ENCODE measurements at places on chromosomes 6 and 20.
A peak's percentile ranks its signal among the peaks of the same experiment; 100 is the strongest.

DNA sequence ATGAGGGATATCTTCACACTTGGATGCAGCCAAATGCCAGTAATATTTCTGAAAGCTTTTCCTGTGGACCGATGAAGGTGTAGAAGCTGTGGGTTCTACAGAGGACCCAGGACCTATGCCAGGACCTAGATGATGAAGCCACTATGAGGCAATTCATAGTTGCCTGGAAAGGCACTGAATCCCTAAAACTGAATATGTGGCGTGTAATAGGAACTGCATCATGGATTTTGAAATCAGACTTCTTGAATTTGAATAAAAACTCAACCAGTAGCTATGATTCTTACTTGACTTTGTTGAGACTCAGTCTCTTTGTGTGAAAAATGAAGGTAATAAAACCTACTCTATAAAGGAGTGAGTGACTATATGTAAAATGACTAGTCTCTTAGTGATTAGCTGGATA, 89.9 kb upstream of the SGK1 start:
- no peak for DNase-seq

DNA sequence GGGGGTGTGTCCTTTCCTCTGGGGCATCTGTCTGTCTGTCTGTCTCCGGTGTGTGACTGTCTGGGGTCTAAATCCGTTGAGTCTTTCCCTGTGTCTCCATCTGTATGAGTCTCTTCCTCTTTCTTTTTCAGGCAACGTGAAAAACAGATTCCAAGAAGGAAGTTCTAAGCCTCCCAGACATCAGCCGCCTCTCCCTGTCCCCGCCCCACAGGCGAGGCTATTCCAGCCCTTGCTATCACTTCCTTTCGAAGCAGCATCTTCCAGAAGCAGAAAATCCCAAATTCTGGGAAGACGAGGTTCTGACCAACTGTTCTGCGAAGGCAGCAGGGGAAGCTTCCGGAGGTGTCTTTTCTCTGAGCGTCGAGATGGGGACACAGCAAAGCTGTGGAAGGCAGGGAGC, 34.0 kb downstream of the PMEPA1 start:
- no peak for DNase-seq

- no peak for DNase-seq
These were observed 98.5 kb downstream of the F13A1 start for GRCh38 chr6:6221787-6222535.

- DNase-seq, result no peak
These were observed 167.9 kb upstream of the SYNCRIP start for GRCh38 chr6:85810558-85810957.

DNA sequence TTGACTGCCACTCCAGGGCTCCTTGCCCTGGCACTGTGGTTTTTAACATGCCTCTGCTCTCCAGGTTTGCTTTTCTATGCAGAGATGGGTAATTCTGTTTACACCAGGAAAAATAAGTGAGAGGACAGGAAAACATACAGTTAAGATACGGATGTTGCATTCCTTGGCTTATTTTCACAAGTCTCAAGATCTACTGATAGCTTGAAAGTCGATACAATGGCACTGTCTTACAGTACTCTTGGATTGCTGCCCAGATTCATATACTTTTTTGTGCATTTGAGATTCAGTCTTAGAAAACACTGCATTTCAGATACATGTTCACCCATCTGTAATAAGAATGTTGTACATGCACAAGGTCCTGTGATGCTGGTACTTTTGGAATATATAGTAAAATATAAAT, 159.6 kb upstream of the FLRT3 start:
- DNase-seq, result no peak

DNA sequence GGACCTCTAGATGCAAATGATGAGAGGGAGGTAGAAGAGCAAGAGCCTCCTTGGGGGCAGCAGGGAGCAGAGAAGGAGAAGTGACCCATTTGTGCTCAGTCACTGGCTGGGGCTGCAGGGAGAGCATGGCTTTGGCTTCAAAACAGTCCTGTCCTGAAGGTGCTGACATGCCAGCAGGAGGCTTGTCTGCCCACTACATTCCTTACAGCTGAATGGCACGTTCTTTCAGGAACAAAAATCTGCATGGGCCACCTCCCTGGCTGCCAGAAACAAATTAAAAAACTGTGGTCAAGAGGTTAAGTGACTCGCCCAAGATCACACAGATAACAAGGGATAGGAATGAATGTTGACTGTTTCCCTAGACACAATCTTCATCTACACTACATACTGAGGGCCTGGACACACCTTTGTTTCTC, 188.8 kb downstream of the HIVEP2 start:
- DNase-seq, result no peak

GRCh38 chr6:13831615-13832014, 17.3 kb upstream of the MCUR1 start:
- DNase-seq, result no peak

DNA sequence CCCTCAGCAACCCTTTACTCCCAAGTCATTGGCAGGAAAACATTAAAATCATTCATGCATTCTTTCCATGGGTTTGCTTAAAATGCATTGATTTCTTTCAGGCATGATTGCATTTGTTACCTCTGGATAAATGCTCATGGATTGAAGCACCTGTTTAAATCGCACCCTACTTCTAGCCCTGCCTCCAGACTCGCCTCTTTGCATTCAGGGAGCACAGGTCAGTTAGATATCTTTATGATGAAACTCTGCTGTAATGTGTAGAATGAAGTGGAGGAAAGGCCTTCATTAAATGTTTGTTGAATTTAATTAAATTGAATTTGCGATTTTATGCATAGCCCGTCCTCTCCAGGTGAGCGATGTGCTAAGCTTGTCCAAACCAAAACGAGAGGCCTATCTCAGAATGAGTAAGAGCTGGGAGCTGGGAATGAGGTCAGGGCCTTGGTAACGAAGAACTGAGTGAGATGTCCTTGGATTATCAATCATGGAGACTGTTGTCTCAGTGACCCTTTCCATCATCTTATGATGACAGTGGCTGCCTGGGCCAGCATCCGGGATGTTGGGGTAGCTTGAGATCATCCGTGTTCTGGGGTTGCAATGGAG, 210.1 kb downstream of the SYNDIG1 start:
- no peak for DNase-seq

DNA sequence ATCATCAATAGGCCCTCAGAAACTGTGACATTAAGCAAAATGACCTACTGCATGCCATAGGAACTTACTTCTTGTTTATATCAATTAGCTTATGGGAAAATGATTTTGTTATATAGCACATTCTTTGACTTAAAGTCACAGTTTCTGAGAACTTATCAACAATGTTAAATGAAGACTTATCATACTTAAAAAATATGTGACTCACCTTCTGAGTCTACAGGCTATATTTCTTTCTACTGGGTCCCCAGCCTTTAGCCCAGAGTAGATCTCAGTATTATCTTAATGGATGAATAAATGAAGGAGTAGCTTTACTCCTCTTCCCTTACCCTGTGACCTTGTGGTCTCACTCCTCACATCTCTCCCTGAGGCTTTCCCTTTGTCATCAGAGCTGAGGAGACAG, 180.2 kb downstream of the MAFB start:
- DNase-seq, result no peak

DNA sequence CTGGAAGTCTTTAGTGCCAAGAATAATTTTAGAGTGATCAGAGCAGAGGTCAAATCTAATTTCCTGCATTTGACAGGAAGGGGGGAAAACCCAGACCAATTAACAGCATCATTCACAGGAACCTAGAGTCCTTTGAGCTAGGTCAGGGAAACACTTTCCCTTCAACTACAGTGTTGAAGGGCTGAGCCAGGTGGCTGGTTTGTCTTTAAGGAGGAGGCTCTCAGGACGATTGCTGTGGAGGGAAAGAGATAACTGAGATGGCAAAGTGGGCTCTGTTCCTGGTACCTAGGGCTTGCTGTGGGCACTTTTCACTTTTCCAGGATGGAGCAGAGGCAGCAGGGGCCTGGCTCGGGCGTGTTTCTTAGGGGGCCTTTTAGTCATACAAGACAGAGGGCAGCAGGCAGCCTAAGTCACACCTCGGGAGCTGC, 111.9 kb downstream of the SCML4 start:
- no peak for DNase-seq

- DNase-seq, result no peak
These were observed 65.9 kb downstream of the TPD52L1 start for GRCh38 chr6:125219361-125219895.

GRCh38 chr20:39880890-39881289, 808.1 kb downstream of the MAFB start:
- DNase-seq, result no peak

- DNase-seq, result no peak
These were observed 4.9 kb upstream of the PTGIS start for GRCh38 chr20:49572857-49573256.

DNA sequence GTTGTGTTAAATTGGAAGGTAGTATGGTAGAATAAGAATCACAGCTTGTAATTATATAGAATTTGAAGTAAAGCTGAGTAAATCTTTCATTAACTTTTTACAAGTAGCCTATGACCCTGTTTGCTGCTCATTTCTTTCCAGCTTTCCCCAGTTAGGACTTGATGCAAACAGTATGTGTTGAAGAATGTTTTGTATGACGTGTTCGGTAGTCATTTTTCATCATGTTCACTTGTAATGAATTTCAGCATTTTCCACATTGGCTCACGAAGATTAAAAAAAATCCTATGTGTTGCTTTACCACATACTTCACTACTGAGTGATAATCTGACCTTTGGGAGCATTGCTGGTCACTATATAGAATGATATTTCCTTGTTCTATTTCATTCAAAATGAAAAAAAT, 162.4 kb downstream of the CDKAL1 start:
- no peak for DNase-seq

DNA sequence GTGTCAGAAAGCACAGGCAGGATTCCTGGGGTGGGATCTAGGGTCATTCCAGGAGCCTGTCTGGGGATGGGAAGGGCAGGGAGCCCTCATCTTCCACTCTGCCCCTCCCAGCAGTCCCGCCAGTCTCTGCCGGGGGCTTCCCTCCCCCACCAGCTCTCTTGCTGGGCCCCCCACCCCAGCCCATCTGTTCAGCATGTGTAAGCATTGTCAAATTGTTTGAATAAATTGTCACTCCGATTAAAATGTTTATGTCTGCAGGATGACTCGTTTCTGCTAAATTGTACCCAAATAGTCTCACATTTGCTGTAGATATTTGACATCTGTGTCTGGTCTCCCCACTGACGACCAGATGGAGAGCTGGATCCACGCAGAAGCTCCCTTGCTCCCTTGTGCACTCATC, 257.6 kb downstream of the ANKRD60 start:
- DNase-seq, result no peak

DNA sequence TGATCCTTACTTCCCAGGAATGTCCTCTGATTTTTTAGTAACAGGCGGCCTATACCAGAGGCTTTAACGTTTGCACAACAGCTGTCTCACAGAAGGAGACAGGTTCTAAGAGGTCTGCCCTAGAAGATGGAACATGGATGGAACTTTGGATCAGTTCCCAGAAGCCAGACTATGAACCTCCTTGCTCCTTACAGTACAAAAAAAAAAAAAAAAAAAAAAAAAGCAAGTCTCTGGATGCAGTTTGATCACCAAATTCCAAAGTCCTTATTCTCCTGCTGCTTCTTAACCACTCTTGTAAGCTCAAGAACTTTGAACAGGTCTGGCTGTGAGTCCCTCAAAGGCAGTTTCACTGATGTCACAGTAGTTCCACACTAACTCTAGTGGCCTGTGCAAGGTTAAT, 2.0 kb upstream of the TRMT11 start:
- DNase-seq, result no peak

GRCh38 chr20:17576215-17576614, 6.3 kb downstream of the DSTN start:
- no peak for DNase-seq

GRCh38 chr20:20938599-20938998, 167.6 kb downstream of the LINC00237 start:
- no peak for DNase-seq

- no peak for DNase-seq
These were observed 158.6 kb downstream of the TSHZ2 start for GRCh38 chr20:53130795-53131194.

DNA sequence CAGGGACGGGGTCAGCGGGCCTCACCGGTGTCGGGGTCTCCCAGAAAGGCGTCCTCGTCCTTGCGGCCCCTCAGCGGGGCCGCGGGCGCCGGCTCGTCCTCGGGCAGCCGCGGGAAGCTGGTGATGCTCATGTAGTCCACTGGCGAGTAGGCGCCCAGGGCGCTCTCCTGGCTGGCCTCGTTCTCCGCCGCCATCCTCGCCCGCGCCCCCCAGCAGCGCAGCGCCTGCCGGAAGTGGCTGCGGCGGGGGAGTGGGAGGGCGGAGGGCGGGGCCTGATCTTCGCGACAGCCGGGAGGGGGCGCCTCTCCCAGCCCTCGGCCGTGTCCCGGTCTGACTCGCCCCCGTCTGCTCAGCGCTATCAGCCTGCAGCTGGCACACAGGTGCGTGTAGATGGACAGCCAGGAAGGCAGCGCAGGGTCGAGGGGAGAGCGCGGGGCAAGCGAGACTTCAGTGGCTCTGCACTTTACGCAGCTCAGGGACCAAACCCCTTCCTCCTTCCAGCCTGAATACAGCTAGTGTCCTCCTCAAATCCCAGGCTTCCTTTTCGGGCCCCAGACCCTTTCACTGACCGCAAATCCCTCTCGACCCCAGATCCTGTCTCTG, at the start of gene GGT7:
Gene GGT7 (minus strand): TSS at position 235 of the 603 bp plus-strand sequence. CDS start 41 bp downstream, at position 194.
- DNase-seq, result peak; percentile 78

- no peak for DNase-seq
These were observed 21.3 kb upstream of the CEP43 start for GRCh38 chr6:166977621-166978525.

- no peak for DNase-seq
These were observed 169.7 kb upstream of the GGTLC1 start for GRCh38 chr20:24158281-24158680.

GRCh38 chr6:37699138-37699766, 1.6 kb upstream of the MDGA1 start:
- no peak for DNase-seq

DNA sequence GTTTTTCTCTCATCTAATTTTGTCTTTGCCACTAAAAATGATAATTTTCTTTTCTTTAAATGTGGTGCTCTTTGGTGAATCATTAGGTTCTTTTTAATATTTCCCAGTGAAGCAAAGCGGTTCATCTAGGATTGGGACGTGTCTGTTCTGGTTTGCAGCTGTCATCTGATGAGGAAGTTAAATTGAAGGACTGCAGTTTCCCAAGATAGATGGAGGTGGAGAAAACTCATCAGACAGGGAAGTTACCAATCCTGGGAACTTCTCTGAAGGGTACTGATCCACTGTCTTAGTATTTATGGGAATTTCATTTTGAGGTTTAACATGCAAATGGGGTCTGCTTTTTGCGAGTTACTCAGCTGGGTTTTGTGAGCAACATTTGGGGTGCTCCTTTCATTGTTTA, 2.4 kb upstream of the AARS2 start:
- no peak for DNase-seq

Measured in stimulated activated CD8-positive, alpha-beta memory T cell treated with anti-CD3 and anti-CD28 coated beads, Interleukin-4, amount 100 ng/mL, for 1 hour (primary cell).